Activated CD8-positive, alpha-beta T cell treated with anti-CD3 and anti-CD28 coated beads, Interleukin-2, amount 10 ng/mL, durations not matched to agents 7 days and 5 days (primary cell): ENCODE measurements at places on chromosomes 7 and 10. TPM values are rescaled to one million over a fixed set of nuclear protein-coding genes. Genes with fewer than 3 reads are reported as not detected.

DNA sequence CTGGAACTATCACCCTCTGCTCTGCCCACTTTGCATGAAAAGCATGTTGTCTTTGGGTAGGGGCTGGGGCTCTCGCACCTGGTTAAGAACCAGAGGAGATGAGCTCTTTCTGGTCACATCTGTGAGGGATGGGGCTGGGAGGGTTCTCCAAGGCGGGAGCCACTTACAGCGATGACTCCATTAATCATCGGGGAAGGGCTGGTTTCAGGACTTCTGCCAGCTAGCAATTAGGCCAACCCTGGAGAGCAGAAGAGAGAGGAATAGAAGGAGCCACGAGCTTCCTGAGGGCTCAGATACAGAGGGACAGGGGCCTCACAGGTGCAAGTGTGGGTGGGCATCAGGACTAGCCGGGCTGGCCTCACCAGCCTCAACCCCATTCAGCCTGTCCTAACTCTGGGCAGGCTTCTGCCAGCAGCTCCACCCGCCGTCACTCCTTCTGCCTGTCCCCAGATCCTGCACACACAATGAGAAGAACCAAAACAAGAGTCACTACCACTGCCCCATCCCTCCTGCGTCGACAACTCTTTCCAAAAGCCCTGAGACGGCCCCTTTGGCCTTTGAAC is 8.4 kb downstream of the AQP1 start:
- no peak for DNase-seq

CRTAC1 gene
- total RNA-seq = not detected

DNA sequence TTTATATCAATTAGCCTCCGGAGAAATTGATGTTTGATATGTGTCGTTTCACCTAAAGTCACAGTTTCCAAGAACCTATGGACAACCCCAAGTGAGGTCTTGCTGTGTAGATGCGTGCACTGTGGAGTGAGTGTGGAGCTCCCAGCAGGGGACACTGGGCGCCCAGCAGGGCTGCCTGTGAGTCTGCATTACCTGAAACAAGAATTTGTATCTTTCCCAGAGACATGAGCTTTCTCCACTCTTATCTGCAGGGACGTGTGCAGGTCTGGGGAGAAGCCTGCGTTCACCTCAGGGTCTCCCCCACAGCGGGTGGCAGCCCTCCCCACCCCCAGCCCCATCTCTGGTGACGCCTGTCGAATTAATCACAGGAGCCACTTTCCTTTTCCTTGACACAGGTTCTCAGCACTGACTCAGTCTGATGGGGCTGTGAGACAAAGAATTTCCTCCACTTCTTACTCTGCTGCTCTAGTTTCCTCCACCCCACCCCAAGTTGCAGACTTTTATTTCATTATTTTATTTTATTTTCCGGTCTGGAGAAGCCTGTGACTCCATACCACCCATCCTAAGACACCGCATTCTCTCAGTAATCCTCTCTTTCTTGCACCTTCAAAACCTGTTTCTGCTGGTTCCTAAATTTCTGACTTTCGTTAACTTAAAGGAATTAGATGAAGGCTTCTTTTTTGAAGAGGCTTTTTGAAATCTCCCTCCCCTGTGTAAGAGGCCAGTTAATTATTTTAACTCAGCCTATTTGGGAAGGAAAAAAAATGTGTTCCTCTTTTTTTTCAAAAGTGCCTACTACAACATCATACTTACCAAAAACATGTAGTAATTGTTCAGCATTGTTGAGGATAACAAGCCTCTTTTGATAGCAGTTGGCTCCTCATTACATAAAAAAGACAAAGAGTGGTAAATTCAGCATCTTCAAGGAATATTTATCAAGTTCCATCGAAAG is 17.0 kb upstream of the INSIG1 start:
- no peak for DNase-seq

ZCWPW1 gene
- total RNA-seq = 2.6 TPM

DNA sequence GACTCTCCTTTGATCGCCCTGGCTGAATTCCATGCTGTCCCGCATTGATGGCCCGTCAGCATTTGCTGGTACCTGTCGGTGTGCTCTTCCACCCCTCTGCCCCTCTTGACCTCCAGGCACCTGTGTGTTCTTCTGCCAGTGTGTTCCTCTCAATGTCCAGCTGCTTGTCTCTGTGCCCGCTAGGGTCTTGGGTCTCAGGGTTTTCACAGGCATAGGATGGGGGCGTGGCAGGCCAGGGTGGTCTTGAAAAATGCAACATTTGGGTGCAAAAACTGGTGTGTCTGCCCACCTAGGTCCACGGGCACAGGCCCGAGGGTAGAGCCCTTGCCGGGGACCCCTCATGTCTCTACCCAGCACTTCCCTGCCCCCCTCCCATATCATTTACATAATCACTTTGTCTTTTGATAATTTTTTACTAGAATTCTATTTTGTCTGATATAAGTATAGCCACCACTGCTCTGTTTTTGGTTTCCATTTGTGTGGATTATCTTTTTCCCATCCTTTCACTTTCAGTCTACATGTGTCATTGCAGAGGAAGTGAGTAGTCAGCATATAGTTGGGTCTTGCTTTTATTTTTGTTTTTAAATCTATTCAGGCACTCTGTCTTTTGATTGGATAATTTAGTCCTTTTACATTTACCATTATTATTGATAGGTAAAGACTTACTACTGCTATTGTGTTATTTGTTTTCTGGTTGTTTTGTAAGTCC is 46.6 kb upstream of the ADRA2A start:
- DNase-seq = no peak

PILRB gene
- 77.2 TPM for total RNA-seq

DNA sequence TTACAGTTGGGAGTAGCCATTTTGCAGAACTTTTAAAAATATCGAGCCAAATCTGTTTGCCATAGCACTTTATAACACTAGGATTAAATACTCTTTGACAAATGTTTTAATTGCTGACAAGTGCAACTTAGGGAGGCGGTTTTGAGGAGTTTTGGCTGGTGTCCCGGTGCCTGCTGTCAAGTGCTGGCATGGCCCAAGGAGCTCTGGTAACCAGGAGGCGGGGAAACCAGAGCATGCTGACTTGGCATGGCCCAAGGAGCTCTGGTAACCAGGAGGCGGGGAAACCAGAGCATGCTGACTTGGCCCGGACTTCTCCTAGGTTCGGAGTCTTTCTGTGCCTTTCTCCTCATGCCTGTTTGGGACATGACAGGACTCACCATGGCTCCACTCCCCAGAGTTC is 30.8 kb upstream of the ZNF32 start:
- DNase-seq = no peak

GRCh38 chr7:69722843-69723242 is 124.6 kb downstream of the AUTS2 start:
- no peak for DNase-seq

- no peak for DNase-seq
Measured at GRCh38 chr10:129108378-129108777, 358.7 kb upstream of the MGMT start.

GRCh38 chr10:99654390-99655175 is 4.7 kb upstream of the ENTPD7 start:
- DNase-seq = no peak

SLC26A5 gene
- not detected for total RNA-seq

ZPBP gene
- total RNA-seq = not detected

DNA sequence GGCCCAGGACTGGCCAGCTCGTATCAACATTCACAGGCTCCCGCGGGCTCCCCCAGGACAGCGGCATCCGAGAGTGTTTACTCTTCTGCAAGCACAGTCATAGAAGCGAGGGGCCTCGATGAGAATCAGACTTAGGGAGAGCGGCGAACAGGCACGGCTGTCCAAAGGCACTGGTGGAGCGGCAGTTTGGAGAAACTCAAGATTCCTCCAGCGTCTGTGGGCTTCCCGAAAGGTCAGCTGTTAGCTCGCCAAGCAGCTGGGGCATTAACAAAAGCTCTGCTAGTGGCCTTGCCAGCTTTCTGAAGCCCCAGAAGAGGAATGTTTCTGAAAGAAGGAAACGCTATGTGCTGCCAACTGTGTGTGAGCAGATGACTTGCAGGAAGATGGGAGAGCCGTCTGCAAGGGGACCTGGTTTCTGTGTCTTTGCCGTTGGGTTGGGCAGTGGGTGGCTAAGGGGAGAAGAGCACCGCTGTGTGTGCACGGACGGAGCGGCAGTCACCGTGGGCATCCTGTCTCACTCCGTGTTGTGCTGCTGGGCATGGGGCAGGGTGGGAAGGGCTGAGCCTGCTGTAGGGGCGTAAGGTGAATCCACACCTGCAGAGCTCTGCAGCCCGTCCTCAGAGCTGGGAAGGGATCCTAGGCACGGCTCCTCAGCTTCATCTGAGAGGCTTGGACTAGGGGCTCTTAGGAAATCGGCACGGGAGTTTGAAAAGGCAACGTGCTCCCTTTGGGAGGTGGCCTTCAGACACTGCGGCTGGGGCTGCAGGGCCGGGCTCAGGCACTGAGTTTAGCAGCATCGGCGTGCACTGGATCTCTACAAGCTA is 42.1 kb downstream of the AMZ1 start:
- DNase-seq = no peak

FAM131B gene
- total RNA-seq = 2.2 TPM

GRCh38 chr7:22990588-22990949 is 23.4 kb downstream of the HYCC1 start:
- no peak for DNase-seq

DNA sequence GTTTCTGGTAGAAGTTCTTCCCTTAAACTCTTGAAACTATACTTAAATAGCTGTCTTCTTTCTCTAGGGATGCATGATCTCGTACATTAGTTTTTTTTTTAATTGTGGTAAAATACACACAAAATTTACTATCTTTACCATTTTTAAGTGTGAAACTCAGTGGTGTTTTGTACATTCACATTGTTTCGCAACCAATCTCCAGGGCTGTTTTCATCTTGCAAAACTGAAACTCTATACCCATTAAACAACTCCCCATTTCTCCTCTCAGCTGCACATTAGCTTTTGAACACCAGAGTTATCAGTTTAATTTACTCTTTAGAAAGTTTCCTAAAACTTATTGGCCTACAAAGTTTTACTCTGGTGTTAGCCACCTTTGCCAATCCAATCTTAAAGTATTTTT is 45.5 kb upstream of the PRKAR2B start:
- DNase-seq = no peak

UBN2 gene
- total RNA-seq = 11.3 TPM

GRCh38 chr10:113086282-113086681 is 136.2 kb downstream of the TCF7L2 start:
- DNase-seq = no peak

DNA sequence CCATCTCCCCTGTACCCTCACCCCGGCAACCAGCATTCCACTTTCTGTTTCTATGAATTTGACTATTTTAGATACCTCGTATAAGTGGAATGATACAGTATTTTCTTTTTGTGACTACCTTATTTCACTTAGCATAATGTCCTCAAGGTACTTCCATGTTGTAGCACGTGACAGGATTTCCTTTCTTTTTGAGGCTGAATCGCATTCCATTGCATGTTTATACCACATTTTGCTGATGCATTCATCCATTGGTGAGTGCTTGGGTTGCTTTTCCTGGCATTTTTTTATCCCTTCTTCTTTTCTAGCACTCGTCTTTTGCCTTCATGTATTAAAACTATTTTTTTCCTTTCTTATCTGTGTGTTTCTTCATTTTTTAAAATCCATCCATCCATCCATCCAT is 22.3 kb upstream of the EXOC6 start:
- DNase-seq = no peak
